Heart left ventricle (tissue), 16 donors: ENCODE measurements at places on chromosomes 12 and 14. TPM values are rescaled to one million over a fixed set of nuclear protein-coding genes. Genes with fewer than 3 reads are reported as not detected.

- H3K27me3 ChIP-seq: no peaks in the 10 kb centered on the region
- H3K4me3 ChIP-seq: no peak overlapping the region
- no peaks in the 10 kb centered on the region for H3K4me1 ChIP-seq
- DNase-seq: peak; percentile 63
- no peak overlapping the region for H3K27ac ChIP-seq
Observed at GRCh38 chr14:51828017-51828797, 32.2 kb upstream of the GNG2 start.

- H3K27ac ChIP-seq: no peak overlapping the region
- no peak overlapping the region for H3K4me3 ChIP-seq
- DNase-seq: no peak
Observed at GRCh38 chr12:27998658-27999057, 26.1 kb upstream of the PTHLH start.

- H3K27me3 ChIP-seq: no peaks in the 10 kb centered on the region
- no peak for DNase-seq
- H3K4me1 ChIP-seq: peaks cover 34% of the 10 kb centered on the region
- H3K4me3 ChIP-seq: no peak overlapping the region
- H3K36me3 ChIP-seq: peaks cover 15% of the 10 kb centered on the region
Observed at GRCh38 chr14:60106339-60106738, 14.6 kb downstream of the PCNX4 start.

GRCh38 chr14:68696721-68697495 lies 96.0 kb downstream of the ZFP36L1 start:
- no peaks in the 10 kb centered on the region for H3K36me3 ChIP-seq
- no peak for DNase-seq
- peaks cover 5% of the 10 kb centered on the region for H3K4me1 ChIP-seq
- H3K4me3 ChIP-seq: no peak overlapping the region
- no peak overlapping the region for H3K27ac ChIP-seq

DNA sequence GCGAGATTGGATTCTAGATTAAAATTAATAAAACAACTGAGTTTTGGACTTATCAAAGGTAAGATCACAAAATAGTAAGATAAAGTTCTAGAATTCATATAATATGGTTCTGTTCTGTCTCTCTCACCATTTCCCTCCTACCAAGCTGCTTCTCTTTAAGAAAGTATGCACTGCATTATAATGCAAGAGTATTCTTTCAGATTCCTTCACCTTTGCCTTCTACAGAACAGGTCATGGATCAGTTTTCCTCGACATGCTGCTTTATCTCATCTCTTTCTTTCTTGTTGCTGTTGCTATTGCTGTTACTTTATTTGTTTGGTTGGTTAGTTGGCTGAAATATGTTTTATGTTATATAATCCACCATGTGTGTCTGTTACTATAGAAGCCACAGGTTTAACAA lies 357.0 kb downstream of the NAV3 start:
- H3K36me3 ChIP-seq: no peaks in the 10 kb centered on the region
- DNase-seq: no peak
- no peaks in the 10 kb centered on the region for H3K27me3 ChIP-seq
- H3K4me3 ChIP-seq: no peak overlapping the region
- no peaks in the 10 kb centered on the region for H3K4me1 ChIP-seq

Gene CLEC4A
- total RNA-seq: not detected

- H3K4me1 ChIP-seq: peaks cover 6% of the 10 kb centered on the region
- H3K27ac ChIP-seq: peak overlapping the region; percentile 41
Observed at GRCh38 chr14:61146899-61147298, 134.2 kb downstream of the TMEM30B start.

GRCh38 chr12:110223777-110224378 lies 57.2 kb upstream of the ATP2A2 start:
- no peak for DNase-seq
- no peak overlapping the region for H3K27ac ChIP-seq
- peaks cover 15% of the 10 kb centered on the region for H3K4me1 ChIP-seq
- no peaks in the 10 kb centered on the region for H3K36me3 ChIP-seq

- H3K27ac ChIP-seq: no peak overlapping the region
- no peaks in the 10 kb centered on the region for H3K4me1 ChIP-seq
- DNase-seq: no peak
- H3K4me3 ChIP-seq: no peak overlapping the region
- H3K36me3 ChIP-seq: no peaks in the 10 kb centered on the region
Observed at GRCh38 chr12:70267550-70267949, 24.3 kb downstream of the CNOT2 start.

Gene RNASE2
- total RNA-seq: 1.2 TPM

DNA sequence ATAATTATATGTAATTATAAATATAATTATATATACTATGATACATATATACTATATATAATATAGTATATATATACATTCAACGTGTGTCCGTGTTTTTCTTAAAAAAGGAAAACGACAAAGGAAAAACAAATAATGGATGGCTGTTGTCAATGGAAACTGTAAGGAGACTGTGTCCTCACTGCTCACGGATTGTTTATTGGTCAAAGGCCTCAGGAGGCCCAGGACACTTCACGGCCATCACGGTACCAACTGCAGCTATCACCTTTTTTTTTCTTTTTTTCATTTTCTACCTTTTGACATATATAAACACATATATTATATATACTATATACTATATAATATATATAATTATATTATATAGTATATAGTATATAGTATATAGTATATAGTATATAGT lies 113.4 kb downstream of the SPTSSA start:
- no peaks in the 10 kb centered on the region for H3K36me3 ChIP-seq
- no peak overlapping the region for H3K27ac ChIP-seq
- no peak overlapping the region for H3K4me3 ChIP-seq
- DNase-seq: no peak
- no peaks in the 10 kb centered on the region for H3K4me1 ChIP-seq
- no peaks in the 10 kb centered on the region for H3K27me3 ChIP-seq

DNA sequence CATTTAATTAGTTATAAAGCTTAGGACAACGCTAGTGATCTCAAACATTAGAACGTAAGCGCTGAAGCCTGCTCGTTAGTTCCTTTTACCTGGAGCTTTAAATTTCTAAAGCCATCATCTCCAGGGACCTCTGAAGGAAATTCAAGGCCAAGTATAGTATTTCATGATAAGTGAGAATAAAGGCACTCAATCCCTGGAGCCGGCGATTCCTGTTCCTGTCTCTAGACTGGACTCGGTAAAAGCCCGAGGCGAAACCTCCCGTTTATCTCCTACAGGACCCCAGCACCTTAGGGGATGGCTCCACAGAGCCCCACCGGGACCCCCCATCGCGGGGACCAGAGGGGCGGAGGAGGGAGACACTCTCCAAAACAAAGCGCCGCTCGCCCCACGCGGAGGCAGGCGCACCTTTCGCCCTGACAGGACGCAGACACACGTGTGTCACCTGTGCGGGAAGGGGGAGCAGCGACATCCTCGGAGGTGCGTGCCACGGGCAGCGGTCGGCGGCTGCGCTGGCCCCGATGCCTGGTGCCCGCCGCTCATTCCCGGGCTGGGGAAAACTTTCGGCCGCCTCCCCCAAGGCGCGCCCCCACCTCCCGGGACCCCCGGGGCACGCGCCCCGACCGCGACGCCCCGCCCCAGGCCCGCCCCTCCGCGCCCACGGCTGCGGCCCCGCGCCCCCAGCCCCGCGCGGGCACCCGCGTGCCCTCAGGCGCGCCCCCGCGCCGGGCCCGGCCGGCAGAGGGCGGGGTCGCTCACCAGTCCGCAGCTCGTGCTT lies 678 bp downstream of the RPS6KA5 start:
- DNase-seq: peak; percentile 32
- H3K27ac ChIP-seq: peak overlapping the region; percentile 84

Gene CCDC38
- total RNA-seq: not detected

DNA sequence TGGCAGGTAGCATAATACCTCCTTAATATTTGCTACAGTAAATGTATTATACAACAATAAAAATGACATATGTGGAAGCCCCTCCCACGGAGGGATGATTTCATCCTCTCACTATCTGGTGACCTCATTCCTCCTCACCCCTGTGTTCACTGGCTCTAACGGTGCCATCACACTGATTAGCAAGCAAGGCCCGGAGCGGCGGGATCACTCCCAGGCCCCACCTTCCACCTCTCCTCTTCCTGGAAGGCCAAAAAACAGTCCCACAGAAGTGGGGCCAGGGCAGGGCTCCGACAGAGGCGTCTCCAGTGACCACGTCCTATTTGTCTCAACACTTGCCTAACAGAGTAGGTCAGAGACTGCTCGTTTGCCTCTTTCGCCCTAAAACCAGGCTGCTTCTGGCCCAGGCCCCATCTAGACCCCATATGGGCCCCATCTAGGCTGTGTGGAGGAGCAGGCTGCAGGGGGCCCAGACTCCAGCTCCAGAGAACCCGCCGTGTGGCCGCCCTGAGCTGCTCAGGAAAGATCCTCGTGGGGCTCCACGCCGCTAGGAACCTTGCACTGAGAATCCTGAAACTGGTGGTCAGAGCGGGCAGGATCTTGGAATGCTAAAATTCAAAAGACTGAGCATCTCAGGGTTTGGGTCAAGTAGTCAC lies 3.7 kb downstream of the SELPLG start:
- H3K36me3 ChIP-seq: no peaks in the 10 kb centered on the region
- H3K4me1 ChIP-seq: no peaks in the 10 kb centered on the region
- DNase-seq: peak; percentile 70
- no peaks in the 10 kb centered on the region for H3K27me3 ChIP-seq

GRCh38 chr14:96706893-96707292 lies 90.3 kb upstream of the VRK1 start:
- no peak overlapping the region for H3K4me3 ChIP-seq
- H3K36me3 ChIP-seq: no peaks in the 10 kb centered on the region
- no peak for DNase-seq
- H3K27me3 ChIP-seq: peaks cover 8% of the 10 kb centered on the region
- no peaks in the 10 kb centered on the region for H3K4me1 ChIP-seq

Gene GNB3
- total RNA-seq: 12.4 TPM

DNA sequence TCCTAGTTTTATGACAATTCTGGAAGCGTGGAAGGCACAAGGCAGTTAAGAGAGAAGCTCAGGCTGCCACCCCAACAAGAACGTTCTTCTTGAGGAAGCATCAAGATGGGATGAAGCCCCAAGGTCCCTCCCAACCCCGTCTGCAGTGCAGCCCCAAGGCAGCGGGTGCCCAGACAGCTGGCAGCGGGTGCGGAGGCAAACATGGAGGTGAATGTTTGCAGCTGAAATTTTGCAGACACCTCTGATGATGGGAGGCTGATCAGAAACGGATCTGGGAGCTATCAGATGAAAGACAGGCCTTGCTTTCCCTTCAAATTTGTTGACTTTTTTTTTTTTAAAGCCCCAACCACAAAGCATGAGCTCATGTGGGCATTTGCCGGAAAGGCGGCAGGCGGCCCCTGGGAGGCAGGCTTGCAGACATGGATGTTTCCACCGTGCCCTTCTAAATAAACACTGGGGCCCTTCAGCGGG lies 230.7 kb upstream of the RTL1 start:
- H3K36me3 ChIP-seq: no peaks in the 10 kb centered on the region
- no peak overlapping the region for H3K27ac ChIP-seq
- no peaks in the 10 kb centered on the region for H3K27me3 ChIP-seq

Gene SPTB
- 71.6 TPM for total RNA-seq

Gene KRT7
- not detected for total RNA-seq

- no peak overlapping the region for H3K4me3 ChIP-seq
- no peak overlapping the region for H3K27ac ChIP-seq
- no peaks in the 10 kb centered on the region for H3K27me3 ChIP-seq
- H3K36me3 ChIP-seq: no peaks in the 10 kb centered on the region
- H3K4me1 ChIP-seq: no peaks in the 10 kb centered on the region
Observed at GRCh38 chr12:5557906-5558305, 126.0 kb downstream of the NTF3 start.

DNA sequence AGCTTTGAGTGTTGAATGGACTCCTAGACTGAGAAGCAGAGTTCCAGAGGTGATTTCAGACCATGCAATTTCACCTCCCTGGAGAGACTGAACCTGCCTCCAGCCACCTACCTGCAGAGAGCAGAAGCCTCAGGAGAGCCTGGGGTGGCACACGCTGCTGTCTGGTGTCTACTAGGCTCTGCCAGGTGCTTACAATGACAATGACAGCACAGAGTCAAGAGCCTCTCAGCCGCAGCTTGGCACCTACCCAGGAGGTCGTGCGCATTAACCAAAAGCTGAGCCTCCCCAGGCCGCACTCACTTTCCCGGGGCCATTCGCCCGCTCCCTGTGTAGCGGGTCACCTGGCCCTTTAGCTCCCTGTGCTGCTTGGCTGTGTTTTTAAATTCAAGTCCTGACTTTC lies 63.2 kb downstream of the TESC start:
- peaks cover 18% of the 10 kb centered on the region for H3K4me1 ChIP-seq
- no peak overlapping the region for H3K4me3 ChIP-seq
- H3K27ac ChIP-seq: peak overlapping the region; percentile 55
- no peaks in the 10 kb centered on the region for H3K27me3 ChIP-seq
- DNase-seq: no peak

Gene PHETA1
- total RNA-seq: 24.8 TPM

GRCh38 chr12:128155571-128155970 lies 111.4 kb upstream of the TMEM132C start:
- no peak for DNase-seq
- H3K27ac ChIP-seq: no peak overlapping the region
- no peak overlapping the region for H3K4me3 ChIP-seq
- no peaks in the 10 kb centered on the region for H3K36me3 ChIP-seq

GRCh38 chr14:75970989-75971388 lies 10.8 kb downstream of the TGFB3 start:
- H3K27ac ChIP-seq: no peak overlapping the region
- no peak overlapping the region for H3K4me3 ChIP-seq
- peaks cover 42% of the 10 kb centered on the region for H3K36me3 ChIP-seq
- peaks cover 21% of the 10 kb centered on the region for H3K4me1 ChIP-seq
- no peak for DNase-seq

DNA sequence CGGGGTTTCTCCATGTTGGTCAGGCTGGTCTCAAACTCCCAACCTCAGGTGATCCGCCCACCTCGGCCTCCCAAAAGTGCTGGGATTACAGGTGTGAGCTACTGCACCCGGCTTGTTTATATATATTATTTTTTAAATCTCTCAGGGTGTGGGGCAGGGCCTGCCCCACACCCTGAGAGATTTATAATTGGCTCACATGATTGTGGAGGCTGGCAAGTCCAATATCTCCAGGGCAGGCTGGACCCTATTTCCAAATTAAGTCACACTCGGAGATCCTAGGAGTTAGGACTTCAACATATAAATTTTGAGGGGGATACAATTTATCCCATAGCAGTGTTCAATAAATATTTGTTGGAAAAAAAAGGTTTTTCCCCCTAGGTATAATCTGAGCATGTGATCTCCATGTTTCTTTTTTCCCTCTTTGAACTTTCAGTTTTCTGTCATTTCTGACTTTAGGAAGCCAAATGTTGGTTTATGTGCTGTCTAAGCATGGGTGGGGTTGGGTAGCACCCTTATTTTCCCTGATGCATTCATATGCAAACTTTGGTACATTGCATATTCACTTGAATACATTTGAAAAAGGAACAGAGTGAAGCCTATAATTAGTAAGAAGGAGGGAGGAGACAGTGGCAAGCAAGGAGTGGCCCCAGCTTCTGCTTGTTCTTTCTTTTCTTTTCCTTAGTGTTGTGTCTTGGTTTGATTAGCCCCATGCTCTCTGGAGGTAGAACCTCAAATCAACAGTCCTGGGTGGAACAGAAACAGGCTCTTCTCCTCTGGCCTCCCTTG lies 8.7 kb upstream of the A2ML1 start:
- no peak for DNase-seq
- H3K4me3 ChIP-seq: no peak overlapping the region
- no peaks in the 10 kb centered on the region for H3K4me1 ChIP-seq
- H3K27me3 ChIP-seq: no peaks in the 10 kb centered on the region

GRCh38 chr12:109450980-109451379 lies 26.1 kb downstream of the KCTD10 start:
- H3K4me3 ChIP-seq: no peak overlapping the region
- H3K36me3 ChIP-seq: peaks cover 21% of the 10 kb centered on the region
- no peak for DNase-seq

GRCh38 chr12:80264386-80264785 lies 165.0 kb downstream of the OTOGL start:
- H3K36me3 ChIP-seq: no peaks in the 10 kb centered on the region
- no peaks in the 10 kb centered on the region for H3K27me3 ChIP-seq
- no peak for DNase-seq
- H3K4me1 ChIP-seq: no peaks in the 10 kb centered on the region
- no peak overlapping the region for H3K27ac ChIP-seq
- H3K4me3 ChIP-seq: no peak overlapping the region
